Neural crest cell (in vitro differentiated cells): ENCODE measurements at places on chromosomes 2 and 18.

DNA sequence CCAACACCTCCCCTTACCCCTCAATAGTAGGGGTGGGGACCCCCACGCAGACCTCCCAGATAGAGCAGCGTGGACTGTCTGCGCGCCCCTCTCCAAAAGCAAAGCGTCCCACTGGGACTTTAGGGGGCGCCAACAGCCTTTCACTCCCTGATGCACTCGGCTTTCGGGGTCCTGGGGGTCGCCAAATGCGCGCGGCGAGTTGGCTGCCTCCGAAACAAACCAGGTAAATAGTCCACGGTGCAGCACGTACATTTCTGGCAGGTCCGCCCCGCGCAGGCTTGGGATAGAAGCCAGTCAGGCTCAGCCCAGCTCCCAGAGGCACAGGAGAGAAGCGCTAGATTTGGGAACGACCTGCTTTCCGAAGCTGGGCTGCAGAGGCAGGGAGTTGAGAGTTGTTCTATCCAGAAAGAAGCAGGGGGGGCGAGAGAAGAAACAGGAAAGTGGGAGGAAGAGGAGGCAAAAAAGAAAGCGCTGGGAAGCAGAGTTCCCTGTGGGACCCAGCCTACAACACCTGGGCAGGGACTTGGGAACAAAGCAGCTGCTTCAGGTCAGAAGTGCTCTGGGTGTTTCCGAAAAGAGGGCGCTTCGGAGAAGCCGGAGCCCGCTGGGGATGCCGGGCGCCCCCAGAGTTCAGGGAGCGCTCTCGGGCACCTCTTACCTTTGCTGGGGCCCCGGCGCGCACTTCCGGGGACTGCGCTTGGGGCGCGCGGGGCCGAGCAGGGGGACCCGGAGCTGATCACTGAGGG lies 544 bp downstream of the EVA1A start:
- peak; percentile 26 for DNase-seq
- no peaks in the 10 kb centered on the region for H3K36me3 ChIP-seq
- peaks cover 24% of the 10 kb centered on the region for H3K4me1 ChIP-seq
- H3K4me3 ChIP-seq = peak overlapping the region; percentile 96
- H3K27ac ChIP-seq = peak overlapping the region; percentile 86

DNA sequence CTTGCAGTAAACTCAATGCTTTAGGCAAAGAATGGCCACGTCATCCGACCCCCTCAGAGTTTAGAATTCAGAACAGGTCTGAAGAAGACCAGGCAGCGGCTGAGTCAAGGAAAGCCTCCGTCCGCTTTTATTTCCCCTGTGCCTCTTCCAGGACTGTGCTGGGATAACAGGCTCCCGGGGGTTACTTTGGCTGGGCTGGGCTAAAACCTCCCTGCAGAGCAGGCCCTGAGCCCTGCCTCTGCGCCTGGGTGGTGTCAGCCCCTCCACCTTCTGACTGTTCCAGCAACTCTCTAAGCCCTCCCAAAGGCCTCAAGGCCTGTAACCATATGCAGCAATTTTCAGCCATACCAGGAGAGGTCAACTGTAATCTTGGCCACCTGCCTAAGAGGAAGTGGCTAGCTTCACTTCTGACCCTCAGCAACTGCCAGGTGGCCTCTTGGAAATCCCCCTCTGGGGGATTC lies 166.5 kb downstream of the RPIA start:
- H3K27me3 ChIP-seq = no peaks in the 10 kb centered on the region
- DNase-seq = no peak

DNA sequence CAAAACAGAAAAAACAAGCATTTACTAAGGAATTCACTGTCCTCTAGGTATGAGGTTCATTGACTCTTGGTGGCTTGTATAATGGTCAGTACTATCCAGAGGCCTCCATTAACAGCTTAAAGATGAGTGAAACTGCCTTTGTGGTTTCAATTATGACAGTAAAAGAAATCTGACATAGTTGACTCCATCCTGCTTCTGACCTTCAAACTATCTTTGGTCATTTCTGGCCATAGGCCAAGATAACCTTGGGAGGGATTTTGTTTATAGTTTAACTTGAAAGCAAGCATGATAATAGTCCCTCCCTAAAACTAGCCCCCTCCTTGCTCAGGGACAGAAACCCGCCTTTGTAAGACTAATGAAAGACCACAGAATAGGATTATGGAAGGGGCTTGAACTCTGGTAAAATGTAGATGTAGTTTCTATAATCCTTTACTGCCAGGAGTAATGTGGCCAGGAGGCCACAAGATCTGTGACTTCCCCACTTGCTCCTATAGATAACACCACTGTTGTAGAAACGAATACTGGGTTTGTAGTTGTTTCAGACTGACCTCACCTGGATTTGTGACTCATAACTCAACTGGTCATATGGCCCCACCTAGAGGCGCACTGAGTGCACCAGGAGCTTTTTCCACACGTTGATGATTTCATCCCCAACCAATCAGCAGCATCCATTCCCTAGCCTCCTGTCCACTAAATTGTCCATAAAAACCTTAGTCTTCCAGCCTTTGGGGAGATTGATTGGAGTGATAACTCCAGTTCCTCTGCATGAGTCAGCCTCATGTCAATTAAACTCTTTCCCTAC lies 8.6 kb upstream of the PLEKHM3 start:
- H3K36me3 ChIP-seq = no peaks in the 10 kb centered on the region
- H3K4me1 ChIP-seq = no peaks in the 10 kb centered on the region
- H3K27ac ChIP-seq = no peak overlapping the region

GRCh38 chr2:217223222-217223930 lies 363.5 kb upstream of the TNP1 start:
- H3K27me3 ChIP-seq = peaks cover 2% of the 10 kb centered on the region
- DNase-seq = no peak
- H3K4me1 ChIP-seq = peaks cover 23% of the 10 kb centered on the region
- H3K27ac ChIP-seq = no peak overlapping the region
- H3K4me3 ChIP-seq = no peak overlapping the region
- no peaks in the 10 kb centered on the region for H3K36me3 ChIP-seq
